ENCODE measurements at places on chromosomes 12 and 14.

- DNase-seq, result no peak
Observed at GRCh38 chr12:12171991-12172511, 94.8 kb downstream of the LRP6 start.

DNA sequence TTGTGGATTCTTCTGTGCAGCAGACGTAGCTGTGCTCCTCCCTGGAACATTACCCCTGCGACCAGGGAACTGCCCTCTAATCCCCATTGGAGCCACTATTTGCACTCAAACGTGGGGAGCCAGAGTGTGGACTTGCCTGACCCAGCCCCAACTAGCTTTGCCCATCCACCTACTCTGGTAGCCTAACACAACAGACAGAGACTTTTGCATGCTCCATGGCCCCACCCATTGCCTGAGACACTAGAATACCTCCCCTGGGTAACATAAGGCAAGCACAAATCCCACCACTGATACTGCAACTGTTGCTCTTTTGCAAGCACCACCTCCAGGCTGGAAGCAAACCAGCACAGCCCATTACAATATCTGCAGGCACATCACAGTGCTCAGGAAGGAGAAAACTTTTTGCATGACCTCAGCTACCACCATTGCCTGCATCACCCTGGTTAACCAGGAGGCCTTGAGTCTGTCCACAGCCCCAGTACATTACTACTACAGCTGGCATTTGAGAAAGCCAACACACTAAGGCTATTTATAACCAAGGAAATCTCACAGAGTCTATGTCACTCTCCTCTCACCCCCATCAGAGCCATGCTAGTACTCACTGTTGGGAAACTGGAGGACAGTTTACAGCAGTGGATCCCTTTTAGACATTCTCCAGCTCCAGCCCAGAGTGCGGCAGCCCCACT, 15.0 kb downstream of the CEP128 start:
- no peak for DNase-seq

DNA sequence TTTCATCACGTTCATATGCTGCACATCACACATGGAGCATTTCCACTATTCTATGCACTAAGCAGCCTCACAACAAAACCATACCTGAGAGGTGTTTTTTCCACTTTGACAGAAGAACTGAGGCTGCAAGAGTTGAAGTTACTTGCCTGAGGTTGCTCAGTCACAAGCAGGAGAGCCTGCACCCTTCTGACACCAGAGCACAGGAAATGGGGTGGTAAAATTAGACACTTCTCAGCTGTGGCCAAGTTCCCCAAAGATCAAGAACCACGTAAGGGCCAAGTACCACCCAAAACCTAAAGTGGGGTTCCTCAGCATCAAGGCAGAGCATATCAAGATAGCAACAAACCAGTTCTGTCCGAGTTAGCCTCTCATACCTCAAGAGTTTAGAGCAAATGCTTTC, 185.8 kb downstream of the CAPZA3 start:
- no peak for DNase-seq

DNA sequence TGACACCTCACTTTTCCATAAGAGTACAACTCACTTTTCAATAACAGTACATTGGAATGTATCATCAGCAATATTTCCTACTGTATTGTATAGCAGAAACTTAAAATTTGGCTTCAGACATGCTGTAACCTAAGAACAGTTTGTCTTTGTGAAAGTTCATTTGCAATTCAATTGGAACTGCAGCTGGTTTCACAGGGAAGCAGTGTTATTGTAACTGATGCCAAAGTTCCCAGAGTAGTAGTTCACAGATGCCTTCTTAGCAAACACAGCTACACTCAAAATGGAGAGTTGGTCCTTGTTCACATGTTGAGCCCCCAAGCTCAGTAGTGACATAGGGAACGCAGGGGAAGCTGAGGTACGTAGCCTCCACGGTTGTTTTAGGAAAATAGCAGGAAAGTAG, 23.3 kb downstream of the PPP1R36 start:
- no peak for DNase-seq

- DNase-seq, result no peak
Observed at GRCh38 chr14:58513272-58513671, 85.8 kb downstream of the KIAA0586 start.

DNA sequence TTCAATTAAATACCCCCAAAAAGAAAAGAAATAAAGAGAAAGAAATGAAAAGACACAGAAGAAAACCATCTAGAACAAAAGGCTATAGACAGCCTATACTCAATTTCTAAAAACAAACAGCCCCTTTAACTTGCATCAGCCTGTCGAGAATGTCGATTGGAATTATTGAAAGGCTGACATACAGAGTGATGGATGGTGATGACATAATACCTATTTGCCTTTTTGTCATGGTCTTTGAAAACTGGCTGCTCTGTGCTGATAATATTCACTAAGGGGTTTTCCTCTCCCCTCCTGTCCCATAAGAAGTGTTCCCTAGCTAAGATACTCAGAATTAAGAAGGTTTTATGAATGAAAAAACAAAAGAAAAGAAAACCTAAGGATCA, 393.7 kb downstream of the SOX5 start:
- no peak for DNase-seq

GRCh38 chr12:24780697-24781368, 168.1 kb downstream of the BCAT1 start:
- no peak for DNase-seq

GRCh38 chr12:109914461-109914860, 14.4 kb downstream of the TCHP start:
- no peak for DNase-seq

- no peak for DNase-seq
Observed at GRCh38 chr12:95258151-95258550, 40.5 kb downstream of the VEZT start.

DNA sequence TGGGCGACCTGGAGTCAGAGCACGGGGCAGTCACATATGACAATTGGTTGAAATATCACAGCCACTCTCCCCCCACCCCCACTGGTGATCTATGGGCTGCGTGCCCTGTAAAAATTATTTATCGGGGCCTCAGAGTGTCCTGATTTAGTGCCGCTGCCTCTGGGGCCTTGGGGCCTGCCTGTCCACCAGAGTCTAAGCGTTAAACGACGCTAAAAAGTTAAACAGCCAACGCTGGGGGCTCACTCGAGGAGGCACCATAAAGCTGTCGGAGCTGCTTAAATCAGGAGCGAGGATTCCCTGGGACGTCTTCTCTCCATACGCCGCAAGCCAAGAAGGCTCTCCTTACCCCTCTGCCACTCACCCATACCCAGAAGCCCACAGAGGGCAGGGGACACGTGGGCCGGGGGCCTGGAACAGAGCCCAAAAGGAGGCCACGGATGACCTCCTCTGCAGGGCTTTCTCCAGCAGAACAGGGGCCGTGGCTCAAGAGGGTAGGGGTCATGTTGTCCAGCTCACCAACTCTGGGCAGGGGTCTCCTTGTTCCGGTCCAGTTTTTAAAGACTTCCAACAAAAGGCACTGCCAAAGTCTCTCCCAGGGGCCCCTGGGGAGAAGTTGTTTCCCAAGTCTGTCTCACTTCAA, 42.2 kb downstream of the SMUG1 start:
- DNase-seq, result no peak

GRCh38 chr12:109432431-109432830, 44.7 kb downstream of the KCTD10 start:
- no peak for DNase-seq

GRCh38 chr12:62738105-62738504, 196.8 kb downstream of the PPM1H start:
- DNase-seq, result no peak

DNA sequence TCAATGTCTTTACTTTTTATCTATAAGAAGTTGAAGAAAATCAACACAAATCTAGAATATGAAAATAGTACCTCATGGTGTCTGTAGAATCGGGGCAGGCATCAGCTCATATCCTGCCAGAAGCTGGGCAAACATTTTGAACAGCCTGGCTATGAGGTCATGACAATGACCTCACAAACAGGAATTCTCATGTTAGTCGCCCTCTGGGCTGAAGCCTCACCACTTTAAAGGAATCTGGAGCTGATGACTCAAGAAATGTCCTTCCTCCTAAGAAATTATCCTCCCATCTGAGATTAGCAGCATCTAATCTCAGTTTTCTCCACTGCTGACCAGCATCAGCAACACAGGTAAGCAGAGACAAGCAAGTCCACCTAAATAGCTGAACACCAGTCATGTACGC, 27.1 kb downstream of the CLIP1 start:
- DNase-seq, result no peak

GRCh38 chr12:123064885-123065619, 84.6 kb downstream of the ARL6IP4 start:
- DNase-seq, result no peak

DNA sequence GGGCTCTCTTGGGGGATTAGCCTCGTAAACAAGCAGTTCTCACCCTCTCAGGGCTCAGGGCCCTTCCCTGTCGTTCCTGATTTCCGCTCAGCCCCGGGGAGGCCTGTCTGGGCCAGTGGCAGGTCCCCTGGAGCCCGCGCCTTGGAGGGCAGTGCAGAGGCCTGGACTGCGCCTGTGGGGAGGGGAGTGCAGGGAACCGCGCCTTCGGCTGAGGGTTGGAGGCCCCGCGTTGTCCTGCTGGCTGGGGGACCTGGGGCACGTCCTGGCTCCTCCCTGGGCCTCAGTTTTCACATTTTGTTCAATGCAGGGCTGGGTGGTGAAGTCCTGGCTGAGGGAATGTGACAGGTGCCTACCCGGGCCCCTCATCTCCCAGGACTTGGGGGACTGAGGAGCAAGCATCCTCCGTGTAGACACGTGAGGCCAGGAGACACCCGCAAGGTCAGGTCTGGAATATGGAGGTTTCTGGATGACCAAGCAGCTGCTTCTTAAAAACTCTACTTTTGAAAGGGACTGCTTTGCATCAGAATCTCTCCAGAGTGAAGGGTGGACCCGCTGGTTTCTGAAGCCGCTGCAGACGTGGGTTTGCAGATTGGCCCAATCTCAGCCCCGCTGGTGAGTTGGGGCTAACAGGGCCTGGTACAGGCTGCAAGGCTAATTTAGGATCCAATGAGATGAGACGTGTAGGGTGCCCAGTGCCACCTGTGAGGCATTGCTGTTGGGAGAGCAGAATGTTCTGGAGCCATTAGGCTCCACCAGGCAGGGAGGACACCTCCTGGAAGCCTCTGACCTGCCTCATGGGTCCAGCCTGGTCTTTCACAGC, 80.2 kb downstream of the KIF26A start:
- DNase-seq, result no peak

- DNase-seq, result no peak
Observed at GRCh38 chr14:90491221-90491885, 94.5 kb downstream of the CALM1 start.

DNA sequence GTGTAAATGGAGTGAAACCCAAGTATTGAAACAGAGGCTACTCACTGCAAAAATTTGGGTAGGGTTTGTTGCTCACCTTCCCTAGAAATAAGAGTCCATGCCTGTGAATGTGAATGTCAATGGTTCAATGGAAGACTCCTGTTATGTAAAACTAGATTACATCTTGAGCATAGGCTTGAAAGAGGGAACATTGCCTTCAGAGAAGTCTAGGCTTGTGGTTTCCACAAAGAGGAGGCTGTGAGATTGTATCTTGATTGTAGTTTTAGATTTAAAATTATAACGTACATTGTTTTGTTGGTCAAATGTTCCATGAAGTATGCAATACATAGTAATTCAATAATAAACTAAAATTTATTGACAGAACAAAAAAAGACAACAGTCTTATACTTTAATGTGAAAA, 413.7 kb upstream of the RPL10L start:
- DNase-seq, result no peak

GRCh38 chr14:71610797-71611196, 321.4 kb upstream of the RGS6 start:
- no peak for DNase-seq

GRCh38 chr12:22047494-22047893, 1.5 kb downstream of the CMAS start:
- DNase-seq, result no peak

- no peak for DNase-seq
Observed at GRCh38 chr14:74324931-74325361, 22.2 kb upstream of the ABCD4 start.

DNA sequence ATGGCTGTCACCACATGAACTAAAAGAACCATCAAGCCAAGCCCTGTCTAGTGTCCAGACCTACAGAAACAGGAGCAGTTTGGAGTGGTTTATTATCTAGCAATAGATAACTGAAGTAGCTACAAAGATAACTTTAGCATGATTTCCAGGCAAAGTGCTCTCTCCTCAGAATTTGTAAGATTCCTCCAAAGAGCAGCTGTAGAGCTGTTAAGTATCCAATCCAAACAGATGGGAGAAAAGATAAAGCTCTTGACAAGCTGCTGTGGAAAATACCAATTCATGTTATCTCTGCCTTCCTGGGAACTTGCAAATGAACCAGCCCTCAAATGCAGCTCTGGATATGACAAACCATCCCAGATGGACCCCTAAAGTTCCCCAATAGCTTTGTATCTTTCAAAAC, 78.9 kb upstream of the RESF1 start:
- no peak for DNase-seq

GRCh38 chr12:91854725-91855124, 290.9 kb downstream of the BTG1 start:
- DNase-seq, result no peak

DNA sequence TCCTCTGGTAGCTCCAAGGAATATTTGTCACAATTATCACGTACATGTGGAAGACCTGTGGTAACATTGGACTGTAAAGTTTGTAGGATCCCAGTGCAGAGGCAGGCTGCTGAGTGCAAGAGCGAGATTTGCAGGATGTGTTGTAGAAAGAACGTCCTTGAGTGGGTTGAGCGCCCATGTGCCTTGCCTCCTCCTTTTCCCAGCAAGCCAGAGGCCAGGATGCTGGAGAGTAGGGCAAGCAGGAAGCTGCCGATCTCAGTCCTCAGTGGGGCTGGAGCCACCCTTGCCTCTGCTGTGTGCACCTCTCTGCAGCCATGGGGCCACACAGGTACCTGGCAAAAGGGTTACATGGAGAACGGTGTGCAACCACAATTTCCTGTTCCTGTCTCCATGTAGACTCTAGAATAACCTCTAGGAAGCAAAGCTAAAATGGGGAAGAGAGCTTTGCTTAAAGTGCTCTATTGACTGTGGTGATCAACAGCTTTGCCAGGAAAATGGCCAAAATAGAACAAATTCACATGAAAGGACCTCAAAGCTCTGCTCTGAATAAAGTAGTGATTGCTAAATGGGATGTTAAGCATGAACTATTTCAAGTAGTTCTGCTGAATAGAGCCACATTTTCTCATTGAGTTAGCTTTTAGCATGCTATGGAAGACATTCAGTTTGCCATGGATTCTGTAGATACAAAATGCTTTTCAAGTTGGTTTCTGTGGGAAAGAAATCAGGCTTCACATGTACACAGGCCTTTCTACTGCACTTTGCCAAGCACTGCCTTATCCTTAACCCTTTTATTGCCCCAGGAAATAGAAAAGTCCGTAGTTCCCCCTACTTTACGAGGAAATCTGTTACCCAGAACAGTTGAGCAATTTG, 37.4 kb downstream of the ANKRD9 start:
- DNase-seq, result no peak

- no peak for DNase-seq
Observed at GRCh38 chr12:30072824-30073223, 289.1 kb upstream of the TMTC1 start.

GRCh38 chr12:47742253-47742825, 16.3 kb downstream of the RAPGEF3 start:
- no peak for DNase-seq

- no peak for DNase-seq
Observed at GRCh38 chr12:42873401-42873800, 283.9 kb upstream of the PRICKLE1 start.

- DNase-seq, result no peak
Observed at GRCh38 chr12:67647181-67647798, 1.3 kb upstream of the DYRK2 start.
